Activated naive CD8-positive, alpha-beta T cell treated with anti-CD3 and anti-CD28 coated beads for 36 hours (primary cell): ENCODE measurements at places on chromosomes 1 and 21. TPM values are rescaled to one million over a fixed set of nuclear protein-coding genes. Genes with fewer than 3 reads are reported as not detected.

Gene KCNA10
- not detected for total RNA-seq

Gene OR1C1
- total RNA-seq, result not detected

DNA sequence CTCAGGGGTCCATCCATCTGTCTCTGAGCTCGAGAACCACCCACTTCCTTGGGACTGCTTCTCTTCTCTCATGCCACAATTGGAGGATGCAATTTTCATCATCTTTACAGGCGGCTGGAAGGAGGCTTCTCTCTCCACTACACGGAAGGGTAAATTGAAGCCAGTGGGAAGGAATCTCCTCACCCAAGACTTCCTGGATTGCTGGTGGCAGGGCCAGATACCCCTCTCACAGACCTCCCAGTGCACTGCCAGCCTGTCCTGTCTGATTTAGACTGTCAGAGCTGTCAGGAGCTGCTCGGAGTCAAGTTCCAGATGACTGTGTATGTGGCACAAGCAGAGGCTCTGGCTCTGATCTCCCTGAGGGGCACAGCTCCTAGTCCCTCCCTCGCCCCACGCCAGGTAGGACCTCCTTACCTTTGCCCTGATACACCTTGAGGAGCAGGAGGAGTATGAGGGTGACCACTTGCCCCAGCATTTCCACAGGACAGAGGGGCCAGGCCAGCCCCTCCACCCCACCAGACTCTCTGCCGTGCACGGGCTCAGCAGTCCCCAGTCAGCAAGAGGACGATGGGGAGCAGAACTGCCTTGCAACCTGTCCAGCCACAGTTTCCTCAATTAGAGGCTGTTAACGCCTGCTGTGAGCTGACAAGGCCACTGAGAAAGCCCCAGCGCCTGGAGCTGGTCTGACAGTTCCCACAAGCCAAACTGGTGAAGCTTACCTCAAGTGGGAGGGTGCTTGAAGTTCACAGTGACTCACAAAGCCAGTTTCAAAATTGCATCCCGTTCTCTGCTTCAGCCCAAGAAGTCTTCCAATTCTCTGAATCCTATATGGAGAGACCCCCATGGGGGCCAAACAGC, at the start of gene CD244:
TSS of gene CD244 (minus strand) at position 685 of the 858 bp plus-strand sequence. CDS start at position 475, 210 bp downstream.
- H3K36me3 ChIP-seq, result no peaks in the 10 kb centered on the region
- no peaks in the 10 kb centered on the region for H3K27me3 ChIP-seq
- DNase-seq, result peak; percentile 61
- H3K27ac ChIP-seq, result peak within 1 kb of the TSS; percentile 34
- no peak within 1 kb of the TSS for H3K4me3 ChIP-seq

DNA sequence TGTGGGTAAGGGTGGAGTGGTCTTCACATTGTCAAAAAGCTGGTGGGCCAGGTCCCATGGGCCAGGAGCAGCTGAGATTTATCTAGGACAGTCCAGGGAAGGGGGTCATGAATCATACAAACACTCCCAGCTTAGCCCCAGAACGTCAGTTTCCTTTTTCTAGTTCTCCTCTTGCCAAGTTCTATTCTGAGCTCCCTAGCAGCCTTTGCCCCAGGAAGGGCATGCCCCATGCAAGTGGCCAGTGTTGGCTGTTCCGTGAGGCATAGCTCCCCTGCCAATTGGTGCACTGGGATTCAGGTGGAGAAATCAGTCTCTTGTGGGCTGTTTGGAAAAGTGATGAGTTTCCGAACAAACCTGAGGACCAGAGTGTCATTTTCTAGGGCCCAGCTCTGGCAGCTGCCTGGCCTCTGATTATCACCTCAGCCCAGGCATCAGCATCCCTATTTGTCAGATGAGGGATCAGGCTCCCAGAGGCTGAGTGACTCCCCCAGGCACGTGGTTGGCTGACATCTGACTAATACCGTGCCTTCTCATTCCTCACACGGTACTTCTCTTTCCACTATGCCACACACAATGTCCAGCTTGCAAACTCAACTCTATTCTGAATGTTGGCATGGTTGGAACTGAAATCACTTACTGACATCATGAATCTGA, 14.2 kb upstream of the MYOM3 start:
- no peaks in the 10 kb centered on the region for H3K4me1 ChIP-seq
- H3K4me3 ChIP-seq, result no peak overlapping the region
- H3K27ac ChIP-seq, result no peak overlapping the region
- no peak for DNase-seq
- no peaks in the 10 kb centered on the region for H3K27me3 ChIP-seq
- H3K36me3 ChIP-seq, result peaks cover 2% of the 10 kb centered on the region

DNA sequence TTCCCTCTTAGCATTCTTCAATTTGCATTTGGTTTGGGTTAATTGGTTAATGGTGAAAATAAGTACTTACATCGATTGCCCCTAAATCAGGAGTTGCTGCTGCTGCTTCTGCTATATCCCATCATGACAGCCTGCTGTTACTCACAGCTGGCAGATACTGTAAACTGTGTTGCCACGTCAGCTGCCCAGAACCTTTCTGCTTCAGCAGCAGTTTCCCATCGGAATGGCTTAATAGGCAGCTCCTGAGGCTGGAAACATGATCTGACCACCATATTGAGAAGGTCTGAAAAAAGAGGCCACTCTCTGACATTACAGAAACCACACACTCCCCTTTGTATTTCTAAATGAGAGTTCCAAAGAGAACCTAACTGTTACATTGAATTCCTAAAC, 14.3 kb upstream of the SEC16B start:
- DNase-seq, result no peak
- H3K4me3 ChIP-seq, result no peak overlapping the region
- no peaks in the 10 kb centered on the region for H3K4me1 ChIP-seq
- H3K36me3 ChIP-seq, result no peaks in the 10 kb centered on the region
